ENCODE measurements at places on chromosomes 16 and 17. TPM values are rescaled to one million over a fixed set of nuclear protein-coding genes. Genes with fewer than 3 reads are reported as not detected.

- H3K27ac ChIP-seq, result no peak overlapping the region
- H3K4me1 ChIP-seq, result no peaks in the 10 kb centered on the region
- no peak for DNase-seq
- no peaks in the 10 kb centered on the region for H3K27me3 ChIP-seq
- H3K4me3 ChIP-seq, result no peak overlapping the region
Observed at GRCh38 chr16:19274165-19274797, 11.2 kb upstream of the CLEC19A start.

- no peaks in the 10 kb centered on the region for H3K27me3 ChIP-seq
- no peak for DNase-seq
- no peak overlapping the region for H3K27ac ChIP-seq
- H3K4me3 ChIP-seq, result no peak overlapping the region
- peaks cover 4% of the 10 kb centered on the region for H3K36me3 ChIP-seq
Observed at GRCh38 chr17:83145358-83145738, 65.9 kb downstream of the METRNL start.

DNA sequence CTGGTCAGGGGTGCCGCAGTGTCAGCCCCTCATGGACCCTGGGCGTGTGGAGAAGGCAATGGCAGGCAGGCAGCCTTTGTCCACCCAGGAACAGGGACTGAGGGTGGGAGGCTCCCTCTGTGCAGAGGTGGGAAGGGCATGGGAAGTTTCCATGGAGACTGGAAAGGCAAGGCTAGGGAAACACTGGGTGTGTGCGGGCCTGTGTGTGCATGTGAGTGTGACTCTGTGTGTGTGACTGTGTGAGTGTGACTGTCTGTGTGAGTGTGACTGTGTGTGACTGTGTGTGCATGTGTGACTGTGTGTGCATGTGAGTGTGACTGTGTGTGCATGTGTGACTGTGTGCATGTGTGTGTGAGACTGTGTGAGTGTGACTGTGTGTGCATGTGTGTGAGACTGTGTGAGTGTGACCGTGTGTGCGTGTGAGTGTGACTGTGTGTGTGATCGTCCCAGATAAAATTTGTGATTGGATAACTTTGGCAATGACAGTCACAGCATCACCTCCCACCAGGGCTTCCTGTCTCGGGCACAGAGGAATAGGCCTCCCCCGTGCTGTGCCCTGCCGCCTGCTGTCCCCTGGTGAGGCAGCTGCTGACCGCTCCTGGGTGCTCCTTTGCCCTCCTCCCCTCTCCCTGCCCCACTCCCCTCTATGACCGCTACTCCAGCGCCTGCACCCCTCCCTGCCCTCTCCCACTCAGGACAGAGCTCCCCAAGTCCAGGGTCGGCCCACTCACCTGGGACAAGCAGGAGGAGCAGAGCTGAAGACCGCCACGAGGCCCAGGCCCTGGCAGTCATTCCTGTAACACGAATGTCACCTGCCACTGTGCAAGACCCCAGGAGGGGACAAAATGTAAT lies 698 bp downstream of the CD300C start:
- H3K27ac ChIP-seq, result no peak overlapping the region
- no peak for DNase-seq
- H3K36me3 ChIP-seq, result no peaks in the 10 kb centered on the region
- no peak overlapping the region for H3K4me3 ChIP-seq

GRCh38 chr17:40846515-40847144 lies 20.4 kb downstream of the KRT12 start:
- H3K4me3 ChIP-seq, result no peak overlapping the region
- H3K36me3 ChIP-seq, result no peaks in the 10 kb centered on the region
- no peaks in the 10 kb centered on the region for H3K27me3 ChIP-seq
- DNase-seq, result no peak
- no peaks in the 10 kb centered on the region for H3K4me1 ChIP-seq

GRCh38 chr17:29624586-29624985 lies 1.9 kb upstream of the CORO6 start:
- H3K36me3 ChIP-seq, result no peaks in the 10 kb centered on the region
- no peaks in the 10 kb centered on the region for H3K27me3 ChIP-seq
- no peak for DNase-seq
- no peak overlapping the region for H3K27ac ChIP-seq

- no peak overlapping the region for H3K4me3 ChIP-seq
- DNase-seq, result no peak
- H3K4me1 ChIP-seq, result no peaks in the 10 kb centered on the region
- H3K27me3 ChIP-seq, result no peaks in the 10 kb centered on the region
- no peaks in the 10 kb centered on the region for H3K36me3 ChIP-seq
Observed at GRCh38 chr16:56067406-56067805, 123.9 kb upstream of the GNAO1 start.

DNA sequence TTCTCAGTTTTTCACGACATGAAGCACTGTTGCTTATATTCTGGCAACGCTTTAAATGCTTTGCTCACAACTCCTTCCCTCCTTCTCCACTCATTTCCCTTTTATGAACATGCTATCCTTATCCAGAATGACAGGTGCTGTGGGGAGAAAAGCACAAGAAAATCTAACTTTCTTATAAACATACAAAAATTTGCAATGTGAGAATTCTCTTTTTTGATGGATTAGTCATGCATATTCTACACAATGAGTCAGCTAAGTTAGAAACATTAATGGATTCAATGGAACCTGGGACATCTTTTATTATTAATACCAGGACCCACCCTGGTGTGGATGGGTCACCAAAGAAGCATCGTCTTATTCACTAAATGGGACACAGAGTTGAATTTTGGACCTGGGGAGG lies 234.6 kb upstream of the CDH5 start:
- no peaks in the 10 kb centered on the region for H3K36me3 ChIP-seq
- peaks cover 3% of the 10 kb centered on the region for H3K4me1 ChIP-seq
- no peaks in the 10 kb centered on the region for H3K27me3 ChIP-seq
- no peak overlapping the region for H3K27ac ChIP-seq
- no peak overlapping the region for H3K4me3 ChIP-seq

- no peak overlapping the region for H3K27ac ChIP-seq
- no peak for DNase-seq
- H3K36me3 ChIP-seq, result no peaks in the 10 kb centered on the region
Observed at GRCh38 chr17:71071837-71072236, 902.5 kb downstream of the KCNJ2 start.

- no peak overlapping the region for H3K27ac ChIP-seq
- H3K27me3 ChIP-seq, result no peaks in the 10 kb centered on the region
- no peak for DNase-seq
- H3K4me3 ChIP-seq, result no peak overlapping the region
- no peaks in the 10 kb centered on the region for H3K4me1 ChIP-seq
Observed at GRCh38 chr17:35907691-35908090, 22.9 kb downstream of the RDM1 start.

GRCh38 chr17:41624208-41625101 lies at the start of gene KRT17:
Gene KRT17, minus strand, starts transcription at chr17:41624575. Its CDS starts 66 bp downstream, at chr17:41624509.
- no peaks in the 10 kb centered on the region for H3K36me3 ChIP-seq
- DNase-seq, result peak; percentile 62
- H3K27ac ChIP-seq, result no peak within 1 kb of the TSS
- no peaks in the 10 kb centered on the region for H3K27me3 ChIP-seq

- DNase-seq, result no peak
- H3K4me1 ChIP-seq, result no peaks in the 10 kb centered on the region
- H3K4me3 ChIP-seq, result no peak overlapping the region
Observed at GRCh38 chr17:28693869-28694268, 17.8 kb downstream of the PROCA1 start.

DNA sequence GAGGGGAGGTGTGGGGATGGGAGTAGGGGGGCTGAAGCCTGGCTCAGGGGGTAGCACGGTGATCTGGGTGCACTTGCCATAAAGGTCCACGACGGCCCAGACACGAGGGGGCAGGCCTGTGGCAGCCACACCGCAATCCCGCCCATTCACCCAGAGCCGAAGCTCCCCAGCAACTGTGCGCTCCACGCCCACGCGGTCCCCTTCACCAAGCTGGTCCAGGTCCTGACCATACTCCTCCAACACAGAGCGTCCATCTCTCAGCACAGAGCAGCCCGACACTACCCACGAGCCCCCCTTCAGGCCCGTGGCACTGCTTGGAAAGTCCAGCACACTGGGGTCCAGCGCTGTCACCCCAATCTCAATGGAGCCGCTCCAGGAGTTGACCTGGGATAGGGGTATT lies 1.6 kb downstream of the NEURL4 start:
- H3K4me3 ChIP-seq, result peak overlapping the region; percentile 42
- no peaks in the 10 kb centered on the region for H3K27me3 ChIP-seq
- peaks cover 18% of the 10 kb centered on the region for H3K36me3 ChIP-seq
- no peak for DNase-seq
- H3K4me1 ChIP-seq, result no peaks in the 10 kb centered on the region

GRCh38 chr16:88062341-88063210 lies 111.3 kb downstream of the BANP start:
- peaks cover 25% of the 10 kb centered on the region for H3K36me3 ChIP-seq
- DNase-seq, result no peak
- no peaks in the 10 kb centered on the region for H3K4me1 ChIP-seq
- H3K4me3 ChIP-seq, result no peak overlapping the region

GRCh38 chr17:68679882-68680281 lies 78.7 kb upstream of the FAM20A start:
- H3K4me3 ChIP-seq, result no peak overlapping the region
- no peaks in the 10 kb centered on the region for H3K27me3 ChIP-seq
- no peak for DNase-seq
- no peaks in the 10 kb centered on the region for H3K4me1 ChIP-seq
- no peaks in the 10 kb centered on the region for H3K36me3 ChIP-seq
- no peak overlapping the region for H3K27ac ChIP-seq

DNA sequence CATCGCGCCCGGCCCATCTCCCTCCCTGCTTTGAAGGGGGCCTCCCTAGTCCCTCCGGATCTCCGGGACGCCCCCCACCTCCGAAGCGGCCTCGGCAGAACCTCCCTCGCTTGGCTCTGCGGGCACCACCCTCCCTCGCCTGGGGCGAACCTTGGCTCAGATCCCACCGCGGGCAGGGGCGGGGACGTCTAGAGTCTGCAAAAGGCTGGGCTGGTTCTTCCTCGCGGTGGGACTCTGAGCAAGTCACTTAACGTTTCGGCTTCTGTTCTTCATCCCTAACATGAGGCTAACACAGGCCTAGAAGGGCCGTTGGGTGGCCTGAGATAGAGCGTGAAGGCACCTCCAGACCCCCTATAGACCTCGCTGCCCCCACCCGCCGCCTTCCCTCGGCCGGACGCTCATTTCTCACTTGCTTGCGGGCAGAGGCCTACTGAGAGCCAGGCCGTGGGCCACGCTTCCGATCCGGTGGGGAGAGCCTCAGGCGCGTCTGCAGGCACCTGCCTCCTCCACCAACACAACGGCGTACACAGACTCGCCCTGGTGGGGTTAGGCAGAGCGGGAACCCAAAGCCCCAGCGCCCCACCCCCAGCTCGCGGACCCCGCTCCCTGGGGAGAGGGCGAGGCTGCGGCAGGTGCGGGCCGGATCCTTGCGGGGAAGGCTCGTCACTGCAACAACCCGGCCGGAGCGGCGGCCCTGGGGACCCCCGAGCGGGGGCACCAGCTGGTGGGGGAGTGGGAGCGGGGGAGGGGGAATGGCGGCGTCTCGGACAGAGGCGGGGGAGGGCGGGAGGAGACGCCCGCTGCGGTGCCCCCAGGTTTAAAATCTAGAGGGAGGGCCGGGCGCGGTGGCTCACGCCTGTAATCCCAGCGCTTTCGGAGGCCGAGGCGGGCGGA lies 5.4 kb downstream of the MYO1C start:
- DNase-seq, result peak; percentile 89
- H3K27ac ChIP-seq, result no peak overlapping the region
- H3K4me1 ChIP-seq, result no peaks in the 10 kb centered on the region
- no peaks in the 10 kb centered on the region for H3K27me3 ChIP-seq

Gene NHLRC4
- total RNA-seq, result 0.42 TPM

Gene LAT
- 4.3 TPM for total RNA-seq

Gene KRTAP2-2
- total RNA-seq, result not detected

Gene ST6GALNAC2
- total RNA-seq, result 0.46 TPM
